Esophagus muscularis mucosa (tissue), 4 donors: ENCODE measurements at places on chromosomes 2 and 18. TPM values are rescaled to one million over a fixed set of nuclear protein-coding genes. Genes with fewer than 3 reads are reported as not detected.
A peak's percentile ranks its signal among the peaks of the same experiment; 100 is the strongest.

GRCh38 chr18:55136258-55136657, 177.0 kb upstream of the CCDC68 start:
- no peak for DNase-seq

MARCO gene
- 7.3 TPM for total RNA-seq

DNA sequence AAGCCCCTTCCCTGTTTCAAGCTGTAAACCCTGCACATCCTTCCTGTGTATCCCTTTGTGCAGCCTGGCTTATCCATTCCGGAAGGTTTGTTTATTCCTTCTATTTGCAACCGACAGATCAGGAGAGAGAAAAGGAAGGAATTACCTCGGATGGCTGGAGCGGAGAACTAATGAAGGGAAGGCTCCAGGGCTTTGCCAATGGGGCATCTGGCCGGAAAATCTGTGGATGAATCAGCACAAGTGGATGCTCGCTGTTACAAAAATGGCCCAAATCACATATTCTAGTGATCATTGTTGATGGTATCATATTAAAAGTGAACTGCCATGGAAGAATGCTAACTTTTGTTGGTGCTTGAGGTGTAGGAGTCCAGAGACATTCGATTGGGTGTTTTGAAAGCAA, 97.1 kb downstream of the AQP4 start:
- peak; percentile 64 for DNase-seq

DUSP11 gene
- total RNA-seq: 15.2 TPM

ARHGEF4 gene
- 51.5 TPM for total RNA-seq

GRP gene
- total RNA-seq: 3.5 TPM

GRCh38 chr18:13007248-13007560, 16.0 kb downstream of the CEP192 start:
- DNase-seq: no peak
